ENCODE measurements at places on chromosomes 13 and 19.

- no peak for DNase-seq
These were observed 21.6 kb upstream of the CCL25 start for GRCh38 chr19:8030960-8031359.

DNA sequence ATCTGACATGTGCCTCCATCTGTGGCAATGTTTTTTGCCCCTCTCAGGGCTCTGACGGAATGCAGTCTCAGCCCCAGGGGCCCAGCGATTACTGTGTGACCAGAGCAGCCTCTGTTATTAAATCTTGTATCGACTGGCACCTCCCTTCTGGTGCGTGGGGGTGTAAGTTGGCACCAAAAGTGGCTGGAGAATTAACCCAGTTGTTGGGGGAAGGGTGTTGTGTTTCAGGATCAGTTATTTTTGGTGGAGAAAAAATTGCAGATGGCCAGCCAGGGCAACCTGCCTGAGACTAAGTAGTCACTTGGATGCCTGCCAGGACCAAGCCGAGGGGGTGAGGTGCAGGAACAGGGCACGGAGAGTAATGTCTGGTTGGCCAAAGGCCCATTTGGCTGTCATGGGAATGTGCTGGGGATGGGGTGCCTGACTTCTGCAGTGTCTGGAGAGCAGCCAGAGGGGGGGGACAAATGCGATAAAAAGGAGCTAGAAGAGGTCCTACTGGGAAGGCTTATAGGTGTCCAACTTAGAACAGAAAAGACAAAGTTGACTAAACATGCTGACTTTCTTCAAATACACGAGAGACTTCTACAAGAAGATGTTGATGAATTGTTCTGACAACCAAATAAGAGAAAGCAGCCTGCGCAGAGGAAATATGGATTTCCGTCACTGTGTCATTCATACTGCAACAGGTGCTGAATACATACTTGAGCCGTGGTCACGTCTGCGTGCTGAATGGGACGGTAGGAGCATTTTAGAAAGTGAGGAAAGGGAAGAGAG is 69.8 kb downstream of the SIAH3 start:
- no peak for DNase-seq

DNA sequence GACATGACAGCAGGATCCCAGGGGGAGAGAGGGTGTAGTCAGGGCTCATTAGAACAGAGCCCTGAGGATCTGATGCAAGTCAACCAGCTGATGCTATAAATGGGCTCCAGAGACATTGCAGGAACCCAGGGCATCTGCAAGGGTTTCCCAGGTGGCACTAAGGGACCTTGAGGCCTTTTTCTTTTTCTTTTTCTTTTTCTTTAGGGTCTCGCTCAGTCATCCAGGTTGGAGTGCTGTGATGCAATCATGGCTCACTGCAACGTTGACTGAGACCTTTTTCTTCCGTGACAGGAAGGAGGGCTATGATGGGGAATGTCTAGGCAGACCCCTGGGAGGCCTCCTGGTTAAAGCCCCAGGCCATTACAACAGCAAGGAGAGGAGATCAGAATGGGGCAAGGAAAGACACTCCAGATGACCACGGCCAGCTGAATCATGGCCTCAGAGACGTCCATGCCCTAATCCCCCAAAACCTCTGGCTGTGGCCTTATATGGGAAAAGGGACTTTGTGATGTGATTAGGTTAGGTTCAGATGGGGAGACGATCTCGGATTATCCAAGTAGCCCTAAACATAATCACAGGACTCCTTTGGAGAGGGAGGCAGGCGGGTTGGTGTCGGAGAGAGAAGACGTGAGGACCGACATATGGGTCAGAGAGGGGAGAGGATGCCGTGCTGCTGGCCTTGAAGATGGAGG is 4.5 kb upstream of the FCGRT start:
- no peak for DNase-seq

DNA sequence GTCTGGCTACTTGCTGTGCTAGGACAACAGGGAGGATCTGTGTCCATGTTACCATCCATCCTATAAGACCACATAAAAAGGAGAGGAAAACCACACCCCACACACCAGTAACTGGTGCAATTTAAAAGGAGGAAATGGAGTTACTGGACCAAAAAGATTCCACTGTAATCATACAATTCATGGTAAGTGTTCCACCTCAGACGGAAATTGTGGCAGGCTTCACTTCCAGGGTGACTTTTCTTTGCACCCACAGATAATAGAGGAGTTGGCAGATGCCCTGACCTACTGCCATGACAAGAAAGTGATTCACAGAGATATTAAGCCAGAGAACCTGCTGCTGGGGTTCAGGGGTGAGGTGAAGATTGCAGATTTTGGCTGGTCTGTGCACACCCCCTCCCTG is 2.4 kb downstream of the AURKC start:
- no peak for DNase-seq

- DNase-seq = no peak
These were observed 27.1 kb downstream of the SERP2 start for GRCh38 chr13:44400736-44401135.

- DNase-seq = no peak
These were observed 2.4 kb upstream of the POU2F2 start for GRCh38 chr19:42134535-42135070.

- peak; percentile 92 for DNase-seq
These were observed 231.0 kb upstream of the IRS2 start for GRCh38 chr13:110017379-110017778.

DNA sequence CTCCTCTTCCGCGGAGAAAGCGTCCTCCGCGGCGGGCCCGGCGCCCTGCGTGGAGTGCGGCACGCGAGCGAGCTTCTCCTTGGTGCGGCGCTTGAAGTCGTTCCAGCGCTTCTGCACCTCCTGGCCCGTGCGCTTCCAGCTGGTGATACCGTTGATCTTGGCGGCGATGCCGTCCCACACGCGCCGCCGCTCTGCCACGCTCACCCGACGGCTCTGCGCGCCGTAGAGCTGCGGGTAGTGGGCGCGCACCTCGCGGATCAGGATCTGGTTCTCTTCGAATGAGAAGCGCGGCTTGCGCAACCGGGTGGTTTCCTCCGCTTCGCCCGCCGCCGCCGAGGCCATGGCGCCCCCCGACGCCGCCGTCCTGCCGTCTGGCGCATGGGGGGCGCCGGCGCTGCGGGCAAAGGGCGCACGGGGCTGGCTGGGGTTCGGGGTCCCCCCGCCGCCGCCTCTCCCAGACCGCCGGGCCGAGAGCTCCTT is 941 bp downstream of the MYPOP start:
- peak; percentile 30 for DNase-seq

GRCh38 chr19:7605490-7606222 is 10.0 kb downstream of the CAMSAP3 start:
- DNase-seq = no peak

- DNase-seq = no peak
These were observed 1048.4 kb downstream of the SLITRK1 start for GRCh38 chr13:82833923-82834322.

DNA sequence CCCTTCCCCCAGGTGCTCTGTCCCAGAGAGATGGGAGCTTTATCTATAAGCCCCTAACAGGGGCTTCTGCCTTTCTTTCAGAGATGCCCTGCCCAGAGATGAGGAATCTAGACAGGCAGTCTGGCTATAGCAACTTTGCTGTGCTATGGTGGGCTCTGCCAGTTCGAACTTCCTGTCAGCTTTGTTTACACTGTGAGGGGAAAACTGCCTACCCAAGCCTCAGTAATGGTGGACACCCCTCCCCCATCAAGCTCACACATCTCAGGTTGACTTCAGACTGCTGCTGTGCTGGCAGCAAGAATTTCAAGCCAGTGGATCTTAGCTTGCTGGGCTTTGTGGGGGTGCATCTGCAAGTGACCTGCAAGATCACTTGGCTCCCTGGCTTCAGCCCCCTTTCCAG is 21.5 kb downstream of the CYSLTR2 start:
- no peak for DNase-seq

GRCh38 chr13:110242615-110243014 is 64.3 kb downstream of the COL4A1 start:
- no peak for DNase-seq

GRCh38 chr19:7921302-7921966 is 1.3 kb downstream of the SNAPC2 start:
- DNase-seq = no peak

DNA sequence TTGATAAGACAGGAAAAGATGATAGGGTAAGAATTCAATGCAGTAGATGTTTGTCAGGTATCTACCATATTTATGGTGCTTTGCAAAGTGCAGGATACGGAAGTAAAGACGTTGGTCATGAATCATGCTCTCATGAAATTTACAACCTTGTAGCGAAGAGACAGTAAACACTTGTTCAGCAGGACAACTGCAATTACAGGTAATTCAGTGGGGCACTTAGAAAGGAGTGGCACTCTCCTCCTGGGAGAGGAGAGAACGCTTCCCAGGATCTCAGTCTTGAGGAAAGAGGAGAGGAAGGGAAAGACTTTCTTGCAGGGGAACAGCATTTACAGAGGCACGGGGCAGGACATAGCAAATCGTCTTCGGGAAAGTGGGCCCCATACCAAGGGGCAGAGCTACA is 46.4 kb downstream of the SOX1 start:
- no peak for DNase-seq

All from AG08395 (cell line).